Spleen (tissue), 13 donors: ENCODE measurements at places on chromosomes 3 and 15. TPM values are rescaled to one million over a fixed set of nuclear protein-coding genes. Genes with fewer than 3 reads are reported as not detected.

CLEC3B gene
- total RNA-seq: 303 TPM

- H3K36me3 ChIP-seq: peaks cover 59% of the 10 kb centered on the region
- H3K27ac ChIP-seq: no peak overlapping the region
- H3K4me1 ChIP-seq: no peaks in the 10 kb centered on the region
- no peaks in the 10 kb centered on the region for H3K27me3 ChIP-seq
- DNase-seq: no peak
These were observed 59.5 kb downstream of the MINDY2 start for GRCh38 chr15:58830556-58830955.

DLL4 gene
- total RNA-seq: 9.7 TPM

ARPIN gene
- 8.0 TPM for total RNA-seq

EFCC1 gene
- total RNA-seq: 7.6 TPM

DNA sequence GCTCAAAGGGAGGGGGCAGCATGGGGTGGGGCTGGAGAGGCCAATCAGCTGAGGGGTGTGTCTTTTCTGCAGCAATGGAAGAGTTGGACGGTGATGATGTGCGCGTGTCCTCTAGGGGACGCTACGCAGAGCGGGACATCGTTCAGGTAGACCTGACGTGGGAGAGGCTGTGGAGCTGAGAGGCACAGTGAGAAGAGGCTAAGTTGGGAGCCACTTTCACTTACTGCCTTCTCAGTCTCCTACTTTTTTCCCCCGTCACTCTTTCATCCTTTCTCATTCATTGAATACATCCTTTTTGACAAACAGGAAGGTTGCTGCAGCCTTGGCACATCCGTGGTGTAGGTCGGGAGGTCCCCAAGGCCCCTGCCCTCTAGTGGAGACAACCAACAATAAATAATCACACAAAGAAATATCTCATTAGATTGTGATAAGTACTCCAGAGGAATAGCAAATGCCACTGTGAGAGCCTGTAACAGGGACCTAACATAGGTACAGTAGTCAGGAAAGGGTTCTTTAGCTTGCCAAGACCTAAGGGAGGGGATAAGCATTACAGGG lies 4.4 kb upstream of the BRPF1 start:
- no peaks in the 10 kb centered on the region for H3K27me3 ChIP-seq
- no peak overlapping the region for H3K4me3 ChIP-seq
- H3K36me3 ChIP-seq: no peaks in the 10 kb centered on the region

DNA sequence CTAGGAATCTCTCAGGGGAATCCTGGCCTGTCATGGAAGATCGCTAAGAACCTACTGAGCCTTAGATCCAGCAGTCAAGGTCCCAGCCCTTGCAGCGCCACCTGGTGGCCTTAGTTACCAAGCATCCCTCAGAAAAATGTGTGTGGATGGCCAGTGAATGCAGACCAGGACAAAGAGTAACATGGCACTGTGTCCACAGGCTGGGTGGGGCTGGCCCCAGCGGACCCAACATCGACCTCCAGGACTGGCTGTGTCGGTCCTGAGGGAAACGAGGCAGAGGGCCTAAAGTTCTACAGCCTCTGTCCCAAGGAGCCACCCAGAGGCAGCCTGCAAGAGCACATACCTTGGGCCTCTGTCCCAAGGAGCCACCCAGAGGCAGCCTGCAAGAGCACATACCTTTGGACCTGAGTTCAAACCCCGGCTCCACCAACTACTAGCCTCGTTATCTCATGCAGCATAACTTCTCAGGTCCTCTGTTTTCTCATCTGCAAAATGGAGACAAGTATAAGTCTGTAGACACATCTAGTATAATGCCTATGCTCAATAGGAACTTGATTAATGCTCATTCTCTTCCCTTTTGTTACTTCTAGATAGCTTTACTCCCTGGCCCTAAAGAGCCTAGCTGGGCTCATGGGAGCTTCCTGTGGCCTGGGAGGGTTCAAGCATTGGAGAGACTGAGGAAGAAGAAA lies 57.5 kb upstream of the HERC1 start:
- no peaks in the 10 kb centered on the region for H3K36me3 ChIP-seq
- peak; percentile 93 for DNase-seq
- peaks cover 72% of the 10 kb centered on the region for H3K4me1 ChIP-seq

DNA sequence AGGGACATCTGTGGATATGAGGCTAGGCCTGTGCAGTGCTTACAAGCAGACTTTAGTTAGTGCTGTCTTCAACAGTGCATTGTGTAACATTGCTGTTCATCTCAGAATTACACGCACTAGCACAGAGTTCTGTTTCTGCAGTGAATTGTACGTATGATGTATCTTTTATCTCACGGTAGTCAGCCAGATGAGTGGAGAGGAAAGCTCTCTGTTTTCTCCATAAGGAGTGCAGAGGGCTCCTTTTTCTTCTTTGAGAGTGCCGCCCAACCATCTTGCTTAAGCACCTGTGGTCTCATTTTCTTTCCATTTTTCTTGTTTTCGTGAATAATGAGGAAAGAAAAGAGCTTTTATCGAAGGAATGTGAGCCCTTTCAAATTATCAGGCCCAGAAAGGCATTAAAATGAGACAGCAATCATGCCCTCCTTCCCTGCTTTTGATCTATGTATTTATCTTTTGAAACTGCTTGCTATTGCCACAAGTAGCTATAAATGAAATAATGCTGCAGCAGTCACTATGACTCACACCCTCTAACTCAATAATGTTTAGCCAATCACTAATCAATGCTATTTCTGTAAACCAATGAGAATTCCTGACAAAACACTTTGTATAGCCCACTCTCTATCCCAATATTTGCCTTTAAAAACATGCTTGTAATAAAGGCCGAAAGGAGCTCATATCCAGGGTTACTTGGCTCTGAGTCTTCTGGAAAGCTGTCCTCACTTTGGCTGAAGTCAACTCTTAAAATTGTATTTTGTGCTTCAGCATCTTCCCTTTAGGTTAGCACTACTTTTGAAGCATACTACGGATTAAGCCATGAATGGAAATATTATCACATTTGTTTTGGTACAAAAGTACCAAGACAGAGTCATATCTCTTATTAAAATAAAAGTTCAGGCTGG lies 226.0 kb upstream of the P2RY1 start:
- H3K27me3 ChIP-seq: no peaks in the 10 kb centered on the region
- H3K27ac ChIP-seq: no peak overlapping the region
- no peaks in the 10 kb centered on the region for H3K36me3 ChIP-seq
- H3K4me1 ChIP-seq: no peaks in the 10 kb centered on the region
- DNase-seq: no peak

DNA sequence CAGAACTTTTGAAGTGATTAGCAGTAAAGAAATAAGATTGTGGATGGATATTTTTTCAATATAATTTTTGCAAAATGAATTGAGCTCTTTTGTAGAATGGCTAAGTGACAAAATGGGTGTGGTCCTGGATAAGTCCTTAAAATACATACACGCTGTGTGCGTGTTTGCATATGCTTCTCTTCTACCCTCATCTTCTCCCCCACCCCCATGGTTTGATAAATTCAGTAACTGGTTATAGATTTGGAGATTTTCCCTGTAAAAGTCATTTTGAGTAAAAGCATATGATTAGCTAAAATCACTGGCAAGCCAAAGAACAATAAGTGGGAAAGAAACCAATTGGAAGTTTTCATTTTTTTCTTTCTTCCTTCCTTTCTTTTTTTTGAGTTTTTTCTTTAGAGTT lies 453.9 kb upstream of the MDFIC2 start:
- no peak overlapping the region for H3K27ac ChIP-seq
- DNase-seq: no peak
- no peaks in the 10 kb centered on the region for H3K4me1 ChIP-seq
- no peaks in the 10 kb centered on the region for H3K36me3 ChIP-seq

C2CD4B gene
- 0.65 TPM for total RNA-seq

- H3K4me3 ChIP-seq: no peak overlapping the region
- H3K27me3 ChIP-seq: peaks cover 28% of the 10 kb centered on the region
- peaks cover 3% of the 10 kb centered on the region for H3K4me1 ChIP-seq
- DNase-seq: no peak
- no peak overlapping the region for H3K27ac ChIP-seq
These were observed 769 bp downstream of the TAFA4 start for GRCh38 chr3:68931406-68932149.

- H3K27me3 ChIP-seq: no peaks in the 10 kb centered on the region
- no peaks in the 10 kb centered on the region for H3K36me3 ChIP-seq
- no peak overlapping the region for H3K27ac ChIP-seq
- DNase-seq: no peak
- H3K4me3 ChIP-seq: no peak overlapping the region
- peaks cover 19% of the 10 kb centered on the region for H3K4me1 ChIP-seq
These were observed 1.2 kb downstream of the ACOX2 start for GRCh38 chr3:58535531-58536500.

GRCh38 chr3:100210772-100211135 lies 50.0 kb upstream of the TBC1D23 start:
- H3K27me3 ChIP-seq: no peaks in the 10 kb centered on the region
- no peaks in the 10 kb centered on the region for H3K36me3 ChIP-seq
- H3K27ac ChIP-seq: peak overlapping the region; percentile 73
- DNase-seq: no peak

LYSMD2 gene
- 33.7 TPM for total RNA-seq

SRP14 gene
- total RNA-seq: 131 TPM

- no peaks in the 10 kb centered on the region for H3K36me3 ChIP-seq
- DNase-seq: no peak
- H3K27me3 ChIP-seq: no peaks in the 10 kb centered on the region
- H3K4me1 ChIP-seq: no peaks in the 10 kb centered on the region
These were observed 204.9 kb downstream of the SSR3 start for GRCh38 chr3:156349978-156350377.

HOMER2 gene
- total RNA-seq: 18.0 TPM

PLCD1 gene
- total RNA-seq: 24.0 TPM

DNA sequence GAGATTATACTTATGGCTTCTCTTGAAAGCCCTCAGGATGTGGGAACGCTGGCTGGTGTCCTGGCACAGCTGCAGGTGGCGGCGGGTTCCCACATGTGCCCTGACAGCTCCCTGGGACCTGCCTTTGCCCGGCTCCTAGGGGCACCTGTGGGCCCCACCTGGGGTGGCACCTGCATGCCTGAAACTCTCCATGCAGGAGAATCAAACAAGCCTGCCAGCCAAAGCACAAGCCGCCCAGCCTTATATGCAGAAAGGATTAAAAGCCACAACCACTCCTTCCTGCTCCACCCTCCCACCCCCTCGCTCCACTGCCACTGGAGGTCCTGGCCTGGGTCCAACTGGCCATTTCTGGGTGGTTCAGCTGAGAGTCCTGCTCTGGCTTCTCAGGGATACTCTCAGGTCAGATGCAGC lies 18.1 kb downstream of the TRPM1 start:
- no peaks in the 10 kb centered on the region for H3K36me3 ChIP-seq
- DNase-seq: no peak
- no peaks in the 10 kb centered on the region for H3K27me3 ChIP-seq
- peaks cover 27% of the 10 kb centered on the region for H3K4me1 ChIP-seq

TM4SF4 gene
- not detected for total RNA-seq

GRCh38 chr15:78207641-78208340 lies 26.6 kb downstream of the ACSBG1 start:
- no peak overlapping the region for H3K4me3 ChIP-seq
- no peaks in the 10 kb centered on the region for H3K36me3 ChIP-seq
- no peak for DNase-seq
- H3K27me3 ChIP-seq: no peaks in the 10 kb centered on the region
- H3K4me1 ChIP-seq: no peaks in the 10 kb centered on the region

DNA sequence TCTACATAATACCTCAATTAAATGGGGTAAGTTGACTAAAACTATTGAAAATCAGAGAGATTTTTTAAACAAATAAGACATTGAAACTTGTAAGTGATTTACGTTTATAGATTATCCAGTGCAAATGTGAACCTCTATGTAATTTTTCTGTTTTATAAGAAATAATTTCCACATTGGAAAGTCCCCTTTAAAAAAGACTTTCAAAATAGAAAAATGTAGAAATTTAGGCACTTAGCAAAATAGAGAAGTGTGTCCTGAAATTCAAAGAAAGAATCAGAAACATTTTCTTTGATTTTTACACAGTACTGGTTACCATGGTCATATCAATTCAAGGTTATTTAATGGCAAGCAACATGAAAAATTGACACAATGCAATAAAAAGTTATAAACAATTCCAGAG lies 290.9 kb upstream of the GPR149 start:
- no peaks in the 10 kb centered on the region for H3K4me1 ChIP-seq
- H3K36me3 ChIP-seq: no peaks in the 10 kb centered on the region
- H3K27ac ChIP-seq: no peak overlapping the region
- no peak overlapping the region for H3K4me3 ChIP-seq

DNA sequence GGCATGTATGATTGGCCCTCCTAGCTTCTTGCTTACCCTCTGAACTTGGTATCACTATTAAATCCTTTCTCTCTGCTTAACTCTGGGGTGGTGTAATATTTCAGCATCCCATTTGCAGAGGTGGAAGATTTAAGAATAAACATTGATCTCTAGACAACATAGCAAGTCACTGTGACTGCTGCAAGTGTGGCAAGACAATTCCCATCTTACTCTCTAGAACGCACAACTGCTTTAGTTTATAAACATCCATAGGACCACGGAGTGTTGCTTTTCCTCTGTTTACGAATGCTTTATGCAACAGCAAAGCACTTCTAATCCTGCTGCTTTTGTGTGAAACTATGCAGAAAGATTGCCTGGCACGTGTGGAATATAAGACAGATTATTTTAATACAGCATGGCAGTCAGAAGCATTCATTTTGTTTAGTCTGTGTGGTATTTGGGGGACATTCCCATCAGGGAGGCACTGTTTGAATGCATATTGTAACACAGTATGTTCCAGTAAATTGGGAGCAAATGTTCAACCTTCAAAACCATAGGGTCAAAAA lies 338.9 kb upstream of the TMCO5A start:
- H3K27ac ChIP-seq: no peak overlapping the region
- no peaks in the 10 kb centered on the region for H3K27me3 ChIP-seq
- H3K4me3 ChIP-seq: no peak overlapping the region
- no peaks in the 10 kb centered on the region for H3K4me1 ChIP-seq

DNA sequence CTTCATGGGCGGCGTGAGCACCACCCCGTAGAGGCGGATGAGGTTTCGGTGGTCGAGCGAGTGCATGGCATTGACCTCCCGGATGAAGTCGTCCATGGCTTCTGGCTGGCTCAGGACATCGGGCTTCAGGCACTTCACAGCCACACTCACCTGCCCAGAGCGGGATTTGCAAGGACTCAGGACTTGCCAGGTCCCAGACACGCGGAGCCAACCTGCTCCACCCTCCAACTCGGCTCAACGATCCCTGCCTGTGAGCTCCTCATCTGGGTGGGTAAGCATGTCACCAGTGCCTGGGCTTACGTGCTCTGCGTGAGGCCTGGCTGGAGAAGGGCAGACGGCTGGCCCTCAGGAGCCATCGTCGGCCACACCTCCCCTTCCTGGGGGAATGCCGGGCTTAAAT lies 25.2 kb downstream of the TNK2 start:
- peaks cover 55% of the 10 kb centered on the region for H3K36me3 ChIP-seq
- DNase-seq: peak; percentile 59
- H3K27ac ChIP-seq: no peak overlapping the region
- no peaks in the 10 kb centered on the region for H3K4me1 ChIP-seq
- no peak overlapping the region for H3K4me3 ChIP-seq

GRCh38 chr3:32239307-32240158 lies 1.1 kb downstream of the CMTM8 start:
- no peaks in the 10 kb centered on the region for H3K36me3 ChIP-seq
- DNase-seq: no peak
- H3K4me3 ChIP-seq: peak overlapping the region; percentile 61
- no peak overlapping the region for H3K27ac ChIP-seq

CDHR4 gene
- not detected for total RNA-seq
